ENCODE measurements at places on chromosomes 4 and X.
A peak's percentile ranks its signal among the peaks of the same experiment; 100 is the strongest.

DNA sequence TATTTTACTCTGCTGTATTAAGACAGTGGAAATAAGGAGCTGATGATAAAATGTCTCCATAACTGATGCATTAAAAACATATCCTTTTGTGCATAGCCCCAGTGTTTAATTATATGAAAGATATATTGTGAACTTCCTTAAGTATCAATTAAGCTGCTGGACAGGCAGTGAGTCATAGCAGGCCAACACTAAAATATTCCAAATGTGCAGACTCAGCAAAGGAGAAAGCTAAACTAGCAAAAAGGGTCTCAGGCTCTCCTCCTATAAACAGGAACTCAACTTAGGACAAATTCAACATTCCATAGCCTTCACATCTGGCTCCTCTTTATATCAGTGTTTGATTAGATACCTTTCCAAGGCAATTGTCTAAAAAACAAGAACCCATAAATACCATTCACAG lies 15.6 kb downstream of the TNMD start:
- DNase-seq, result no peak

- no peak for DNase-seq
These were observed 47.1 kb downstream of the FBXO8 start for GRCh38 chr4:174236359-174236758.

GRCh38 chr4:1232661-1233621 lies 16.0 kb downstream of the CTBP1 start:
- no peak for DNase-seq

DNA sequence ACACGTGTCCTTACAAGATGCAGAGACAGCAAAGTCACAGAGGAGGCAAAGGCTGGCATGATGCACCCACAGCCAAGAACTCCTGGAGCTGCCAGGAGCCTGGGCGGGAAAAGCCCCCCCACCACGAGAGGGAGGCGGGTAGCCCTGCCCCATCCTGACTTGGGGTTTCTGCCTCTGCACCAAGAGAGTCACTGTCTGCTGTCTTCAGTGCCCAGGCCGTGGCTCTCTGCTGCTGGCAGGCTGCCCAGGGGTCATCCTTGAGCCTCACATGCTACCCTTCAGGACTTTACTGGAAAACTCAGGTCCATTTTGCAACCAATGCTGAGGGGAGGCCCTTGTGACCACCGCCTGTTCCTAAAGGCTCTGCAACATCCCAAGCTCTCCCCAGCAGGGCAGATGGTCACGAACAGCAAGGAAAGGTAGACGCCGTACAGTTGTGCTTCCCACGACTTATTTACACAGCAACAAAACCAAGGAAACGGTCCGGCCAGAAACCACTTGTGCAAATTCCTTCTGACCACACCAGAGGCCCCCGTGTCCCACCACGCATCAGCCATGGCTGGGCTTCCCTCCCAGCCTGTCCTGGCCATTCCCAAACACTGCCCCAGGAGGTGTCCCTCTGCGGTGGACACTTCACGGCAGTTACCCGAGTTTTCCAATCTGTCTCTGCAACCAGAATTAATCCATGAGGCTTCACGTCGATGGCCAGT lies 56.9 kb downstream of the ACOX3 start:
- no peak for DNase-seq

- DNase-seq, result no peak
These were observed 112.1 kb upstream of the DDIT4L start for GRCh38 chr4:100302061-100303026.

DNA sequence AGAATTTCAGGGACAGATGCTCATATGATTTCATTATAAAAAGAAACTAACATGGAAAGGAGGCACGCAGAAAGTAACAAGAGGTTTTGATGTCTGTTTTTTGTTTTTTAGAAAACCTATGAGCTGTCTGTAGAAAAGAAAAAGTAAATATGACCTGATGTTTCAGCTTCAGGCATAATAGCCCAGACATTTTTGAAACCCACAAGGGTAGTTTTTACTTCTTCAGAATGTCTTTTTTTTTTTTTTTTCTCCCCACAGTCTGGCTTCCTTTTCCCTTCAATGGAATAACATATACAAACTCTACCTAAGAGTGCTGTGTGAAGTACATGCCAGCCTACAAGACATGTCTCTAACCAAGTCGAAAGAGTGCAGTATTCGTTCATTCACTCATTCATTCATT lies 18.3 kb upstream of the STX18 start:
- no peak for DNase-seq

DNA sequence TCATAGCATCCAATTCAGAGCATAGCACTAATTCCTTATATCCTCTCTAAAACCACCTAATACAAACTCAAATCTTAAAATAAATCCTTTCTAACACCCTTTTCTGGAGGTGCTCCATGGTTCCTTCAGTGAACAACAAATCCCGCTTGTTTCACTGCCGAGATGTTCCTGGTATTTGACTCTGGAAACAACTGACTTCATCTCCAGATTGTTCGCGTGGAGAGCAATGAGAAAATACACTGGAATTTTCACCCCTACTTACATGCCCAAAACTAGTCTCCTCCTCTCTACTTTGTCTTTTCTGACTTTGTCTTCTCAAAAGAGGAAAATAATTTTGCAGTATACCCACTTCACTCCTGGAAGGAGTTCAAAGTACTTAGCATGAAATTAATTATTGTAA lies 129.0 kb downstream of the PLS3 start:
- DNase-seq, result no peak

DNA sequence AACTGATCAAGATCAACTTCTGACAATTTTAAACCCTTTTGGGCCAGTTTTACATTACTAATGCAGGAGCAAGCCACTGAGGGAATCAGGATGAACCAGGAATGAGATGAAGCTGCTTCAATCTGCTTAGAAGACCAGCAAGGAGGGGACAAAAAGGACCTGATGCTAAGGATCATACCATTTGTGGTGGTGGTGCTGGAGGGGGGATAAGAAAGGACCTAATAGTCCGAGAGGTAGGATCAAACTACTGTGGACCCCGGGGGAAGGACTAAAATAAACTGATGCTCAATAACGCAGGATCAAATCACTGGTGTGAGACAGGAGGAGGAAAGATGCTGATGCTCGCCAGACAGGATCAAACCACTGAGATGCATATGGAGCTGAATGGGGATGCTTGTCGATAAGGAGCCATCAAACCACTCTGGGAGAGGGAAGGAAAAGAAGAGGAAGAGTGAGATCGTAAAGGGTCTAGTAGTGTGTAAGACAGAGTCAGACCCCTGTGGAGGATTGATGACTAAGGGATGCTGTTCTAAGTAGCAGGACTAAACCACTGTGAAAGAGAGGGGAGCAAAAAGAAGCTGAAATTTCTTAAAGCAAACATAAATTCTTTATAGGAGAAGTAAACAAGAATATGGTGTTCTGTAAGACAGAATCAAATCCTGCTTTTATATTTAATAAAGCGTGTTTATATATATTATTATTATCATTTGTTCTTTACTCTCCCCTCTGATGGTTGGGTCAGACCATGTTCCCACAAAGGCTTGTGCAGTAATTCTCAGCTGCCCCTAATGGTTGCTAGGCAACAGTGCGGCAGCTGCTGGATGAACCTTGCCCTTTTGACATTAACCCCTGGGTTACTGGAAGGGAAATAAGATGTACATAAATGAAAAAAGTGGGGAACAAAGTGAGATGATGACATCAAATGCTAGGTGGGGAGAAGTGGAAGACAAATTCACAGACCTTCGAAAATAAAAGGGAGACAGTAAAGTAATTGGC lies 432.5 kb upstream of the FGF16 start:
- no peak for DNase-seq

DNA sequence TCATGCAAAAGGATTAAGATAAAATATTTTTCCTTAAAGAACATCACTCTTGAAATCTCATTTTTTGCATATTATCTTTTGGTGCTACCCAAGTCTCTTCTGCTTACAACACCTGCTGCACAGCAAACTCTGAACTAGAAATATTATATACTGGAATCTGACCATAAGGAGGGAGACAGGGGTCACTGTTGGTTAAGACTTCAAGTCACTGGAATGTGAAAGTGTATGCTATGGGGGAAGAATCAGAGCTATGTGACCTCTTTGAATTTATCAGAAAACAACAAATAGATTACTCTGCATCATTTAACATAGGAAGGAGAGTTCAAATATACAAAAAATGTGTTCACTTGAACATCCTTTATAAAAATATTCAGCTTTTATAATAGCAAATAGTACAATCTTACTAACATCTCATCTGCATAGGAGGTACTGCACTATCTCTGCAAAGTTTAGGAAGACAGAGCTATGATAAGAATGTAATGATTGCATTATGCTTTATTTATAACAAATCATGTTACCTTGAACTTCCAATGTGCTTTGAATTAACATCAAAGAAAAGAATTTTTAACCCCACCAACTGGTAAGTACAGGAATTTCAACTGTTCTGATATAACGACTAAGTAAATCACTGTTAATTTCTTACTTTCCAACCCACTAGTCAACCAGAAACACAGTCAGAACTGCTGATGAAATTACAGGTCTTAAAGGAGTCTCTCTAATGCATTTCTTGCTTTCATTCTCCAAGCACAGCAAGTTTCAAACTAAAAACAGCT lies 69.8 kb downstream of the ZNF827 start:
- peak; percentile 47 for DNase-seq

DNA sequence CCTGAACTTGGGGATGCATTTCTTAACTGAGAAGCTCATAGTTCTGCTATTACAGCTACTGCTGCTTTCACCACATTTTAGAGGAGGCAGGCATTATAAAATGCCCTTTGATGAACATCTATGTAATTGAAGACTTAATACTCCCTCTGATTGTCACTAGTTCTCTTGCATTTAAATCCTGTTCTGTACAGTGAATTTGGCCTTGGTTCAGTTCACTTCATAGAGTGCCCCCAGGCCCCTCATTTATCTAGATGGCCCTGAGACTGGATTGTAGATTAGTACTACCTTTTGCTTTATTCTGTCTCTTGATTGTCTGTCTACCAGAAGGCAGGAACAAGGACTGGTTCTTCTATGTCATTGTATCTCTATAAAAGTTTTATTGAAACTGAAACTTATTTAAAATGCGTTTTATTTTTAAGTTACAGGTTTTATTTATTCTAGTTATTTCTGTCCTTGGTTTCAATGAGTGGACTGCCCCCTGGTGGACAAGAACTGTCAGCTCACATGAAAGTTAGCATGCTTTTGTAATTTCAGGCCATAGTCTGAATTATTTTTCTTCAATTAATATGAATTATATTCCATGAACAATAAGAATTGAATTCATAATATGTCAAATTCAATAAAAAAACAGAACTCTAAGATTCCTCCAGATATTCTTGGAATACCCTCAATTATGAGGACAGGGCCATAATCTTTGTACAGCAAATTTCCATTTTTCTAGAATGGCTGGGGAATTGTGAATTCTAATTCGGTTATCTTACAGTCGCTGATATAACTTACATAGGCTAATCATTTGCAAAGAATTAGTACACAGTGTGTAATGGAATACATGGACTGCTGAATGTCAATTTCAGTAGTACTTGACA lies 47.2 kb upstream of the TMEM33 start:
- peak; percentile 33 for DNase-seq

DNA sequence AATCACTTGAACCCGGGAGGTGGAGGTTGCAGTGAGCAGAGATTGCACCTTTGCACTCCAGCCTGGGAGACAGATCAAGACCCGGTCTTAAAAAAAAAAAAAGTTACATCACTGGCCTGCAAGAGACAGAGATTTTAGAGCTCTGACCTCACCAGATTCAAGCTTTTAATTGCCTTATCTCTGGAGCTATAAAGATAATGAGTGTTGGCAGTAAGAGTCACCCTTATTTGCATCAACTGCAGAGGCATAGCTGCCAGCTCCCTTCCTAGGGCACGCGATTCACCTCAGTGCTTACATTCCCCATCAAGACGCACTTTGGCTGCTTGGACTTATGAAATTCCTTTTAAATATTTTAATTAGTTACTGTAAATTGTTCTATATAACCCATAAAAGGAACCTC lies 12.5 kb upstream of the SPATA4 start:
- no peak for DNase-seq

- DNase-seq, result no peak
These were observed 244.3 kb downstream of the PTTG2 start for GRCh38 chr4:38204339-38205035.

GRCh38 chrX:15761564-15762191 lies 23.6 kb downstream of the CA5B start:
- peak; percentile 60 for DNase-seq

- no peak for DNase-seq
These were observed 36.5 kb downstream of the WDR1 start for GRCh38 chr4:10079912-10080588.

DNA sequence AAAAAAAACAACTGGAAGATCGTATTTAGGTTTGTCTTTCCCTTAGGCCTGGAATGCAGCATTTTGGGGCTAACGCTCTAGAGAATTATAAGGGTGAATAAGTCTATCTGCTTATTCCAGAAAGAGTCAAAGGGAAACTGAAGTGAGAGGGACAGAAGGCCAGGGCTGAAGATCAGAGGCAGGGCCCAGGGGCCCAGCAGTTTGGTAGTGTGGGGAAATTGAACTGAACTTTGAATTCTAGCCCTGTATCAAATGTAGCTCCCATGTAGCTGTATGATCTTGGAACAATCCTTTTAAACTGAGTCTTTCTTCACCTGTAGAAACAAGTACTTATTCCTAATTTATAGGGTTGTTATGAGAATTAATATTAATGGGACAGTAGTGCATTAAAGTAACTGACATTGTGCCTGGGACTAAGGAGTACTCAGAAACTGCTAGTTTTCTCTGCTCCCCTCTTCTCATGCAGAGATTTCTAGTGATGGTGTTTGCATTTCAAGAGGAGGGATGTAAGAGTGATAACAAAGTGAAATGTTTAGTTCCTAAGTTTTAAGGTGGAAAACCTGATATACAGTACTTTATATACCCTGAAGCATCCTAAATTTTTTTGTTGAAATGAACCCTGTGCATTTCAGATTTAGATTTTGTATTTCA lies 30.4 kb downstream of the STOX2 start:
- no peak for DNase-seq

DNA sequence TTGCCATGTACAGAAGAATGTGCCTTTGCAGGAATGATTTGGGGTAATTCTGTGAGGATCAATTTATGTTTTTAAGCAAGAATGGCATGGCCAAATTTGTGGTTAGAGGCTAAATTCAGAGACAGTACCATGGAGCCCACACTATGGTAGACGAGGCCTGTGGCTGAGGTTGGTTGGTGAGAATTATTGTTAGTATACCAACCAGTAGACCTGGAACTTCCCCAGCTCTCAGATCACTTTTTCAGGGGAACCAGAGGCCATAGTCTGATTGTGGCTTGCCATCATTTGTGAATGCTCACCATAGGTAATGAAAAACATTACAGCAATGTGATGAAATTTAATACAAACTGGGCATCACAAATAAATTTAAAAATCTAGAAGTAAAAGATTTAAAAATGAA lies 56.3 kb downstream of the SHISA3 start:
- no peak for DNase-seq

- no peak for DNase-seq
These were observed 236.5 kb downstream of the GLUD2 start for GRCh38 chrX:121283921-121284320.

DNA sequence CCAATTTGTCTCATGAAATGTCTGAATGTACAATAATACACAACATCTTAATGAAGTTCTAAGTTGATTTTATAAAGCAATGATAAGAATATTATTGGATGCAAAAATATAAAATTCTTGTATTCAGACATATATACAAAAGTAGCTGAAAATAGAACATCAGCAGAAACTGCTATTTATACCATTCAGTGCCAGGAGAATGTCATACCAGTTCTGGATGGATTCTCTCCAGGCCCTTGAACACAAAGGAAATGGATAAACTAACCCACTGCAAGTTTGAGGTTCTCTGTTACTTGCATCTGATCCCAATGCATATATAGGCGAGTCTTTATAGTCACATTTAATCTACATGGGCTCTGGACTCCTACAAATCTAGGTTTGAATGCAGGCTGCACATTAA lies 126.3 kb upstream of the KLF3 start:
- no peak for DNase-seq

All from GM13977 (cell line).